ENCODE measurements at places on chromosomes 12 and 14. TPM values are rescaled to one million over a fixed set of nuclear protein-coding genes. Genes with fewer than 3 reads are reported as not detected.

The RNF212B gene
- total RNA-seq: not detected

The CCDC85C gene
- total RNA-seq: 15.9 TPM

The PLBD1 gene
- total RNA-seq: under 0.01 TPM

The PTHLH gene
- total RNA-seq: 0.97 TPM
